ENCODE measurements at places on chromosomes 11 and 22. TPM values are rescaled to one million over a fixed set of nuclear protein-coding genes. Genes with fewer than 3 reads are reported as not detected.

DNA sequence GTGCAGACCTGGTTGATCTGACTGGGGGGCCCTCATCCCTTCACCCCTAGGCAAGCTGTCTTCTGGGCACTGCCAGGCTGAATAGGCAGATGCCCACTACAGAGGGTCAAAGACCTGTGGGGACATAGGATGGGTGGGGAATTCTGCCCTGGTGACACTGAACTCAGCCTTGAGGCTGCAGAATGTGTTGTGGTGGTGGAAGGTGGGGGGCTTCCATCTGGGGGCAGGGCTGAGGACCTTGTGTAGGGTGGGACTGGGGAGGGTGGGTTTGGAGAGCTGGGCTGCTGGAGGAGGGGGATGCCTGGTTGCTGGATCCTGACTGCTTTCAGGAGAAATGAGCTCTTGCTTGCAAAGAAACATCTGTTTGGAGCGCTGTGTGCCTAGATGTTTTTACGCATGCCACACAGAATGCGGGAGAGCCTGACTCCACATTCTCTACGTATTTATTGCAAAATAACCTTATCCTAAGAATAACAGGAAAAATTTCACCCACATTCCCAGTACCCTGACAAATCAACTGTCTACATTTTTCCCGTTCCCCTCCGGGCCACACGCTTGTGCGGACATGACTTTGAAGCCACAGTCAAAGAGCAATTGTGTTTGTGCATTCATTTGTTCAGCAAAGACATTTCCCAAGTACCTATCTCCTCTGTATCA, 18.3 kb downstream of the SMIM38 start:
- DNase-seq = no peak

The PTPRCAP gene
- 1.2 TPM for total RNA-seq

GRCh38 chr11:223026-223789, 12.9 kb downstream of the SIRT3 start:
- DNase-seq = no peak

The RGL4 gene
- not detected for total RNA-seq

The CALCA gene
- not detected for total RNA-seq

The OSBP2 gene
- total RNA-seq = 6.8 TPM

GRCh38 chr11:15870911-15871310, 485.4 kb downstream of the SOX6 start:
- no peak for DNase-seq

DNA sequence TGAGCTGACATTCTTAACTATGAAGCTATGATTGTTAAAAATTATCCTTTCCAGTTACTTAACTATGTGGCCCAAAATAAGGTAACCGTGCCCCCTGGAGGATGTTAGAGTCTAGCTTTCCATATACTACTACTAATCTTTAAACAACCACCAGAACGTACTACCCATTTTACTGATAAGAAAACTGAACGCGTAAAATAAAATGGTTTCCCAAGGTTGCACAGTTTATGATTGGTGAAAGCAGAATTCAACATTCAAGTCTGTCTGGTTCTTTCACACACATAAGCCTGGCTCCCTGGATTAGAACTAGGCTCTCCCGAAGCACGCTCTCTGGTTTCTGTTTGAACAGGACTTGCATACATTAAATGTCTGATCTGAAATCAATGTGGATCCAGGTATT, 437.8 kb upstream of the CCDC90B start:
- DNase-seq = peak; percentile 81

- peak; percentile 11 for DNase-seq
Observed at GRCh38 chr11:40508303-40508702, 951.1 kb downstream of the LRRC4C start.

The CDHR5 gene
- not detected for total RNA-seq

DNA sequence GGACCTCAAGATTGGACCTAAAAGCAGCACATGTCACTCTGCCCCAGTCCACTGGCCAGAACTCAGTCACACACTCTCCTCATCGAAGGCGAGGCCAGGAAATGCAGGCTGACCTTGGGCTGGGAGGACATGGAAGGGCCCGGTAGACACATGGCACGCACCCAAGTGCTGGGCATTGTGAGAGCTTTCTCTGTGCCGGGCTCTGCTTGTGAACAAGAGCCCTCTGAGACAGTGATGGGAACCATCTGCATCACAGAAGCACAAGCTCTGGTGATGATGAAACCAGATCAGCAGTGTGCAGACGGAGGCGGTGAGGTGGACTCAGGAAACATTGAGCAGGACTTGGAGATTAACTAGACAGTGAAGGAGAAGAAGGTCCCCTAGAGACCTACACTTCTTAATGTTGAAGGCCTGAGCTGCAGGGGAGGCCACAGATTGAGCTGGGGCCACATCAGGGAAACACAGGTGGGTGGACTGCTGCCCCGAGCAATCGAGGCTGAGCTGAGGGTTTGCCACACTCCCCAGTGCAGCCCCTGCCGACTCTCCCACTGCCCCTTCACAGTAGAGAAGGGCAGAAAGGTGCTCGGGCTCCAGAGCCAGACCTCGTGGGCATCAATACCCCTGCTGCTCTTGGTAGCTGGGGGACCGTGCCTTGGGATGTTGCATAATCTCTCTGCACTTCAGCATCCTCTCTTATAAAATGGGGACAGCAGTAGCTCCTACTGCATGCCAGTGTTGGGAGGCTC, 1460.5 kb downstream of the TBC1D22A start:
- DNase-seq = no peak

The TEAD1 gene
- total RNA-seq = 131 TPM

DNA sequence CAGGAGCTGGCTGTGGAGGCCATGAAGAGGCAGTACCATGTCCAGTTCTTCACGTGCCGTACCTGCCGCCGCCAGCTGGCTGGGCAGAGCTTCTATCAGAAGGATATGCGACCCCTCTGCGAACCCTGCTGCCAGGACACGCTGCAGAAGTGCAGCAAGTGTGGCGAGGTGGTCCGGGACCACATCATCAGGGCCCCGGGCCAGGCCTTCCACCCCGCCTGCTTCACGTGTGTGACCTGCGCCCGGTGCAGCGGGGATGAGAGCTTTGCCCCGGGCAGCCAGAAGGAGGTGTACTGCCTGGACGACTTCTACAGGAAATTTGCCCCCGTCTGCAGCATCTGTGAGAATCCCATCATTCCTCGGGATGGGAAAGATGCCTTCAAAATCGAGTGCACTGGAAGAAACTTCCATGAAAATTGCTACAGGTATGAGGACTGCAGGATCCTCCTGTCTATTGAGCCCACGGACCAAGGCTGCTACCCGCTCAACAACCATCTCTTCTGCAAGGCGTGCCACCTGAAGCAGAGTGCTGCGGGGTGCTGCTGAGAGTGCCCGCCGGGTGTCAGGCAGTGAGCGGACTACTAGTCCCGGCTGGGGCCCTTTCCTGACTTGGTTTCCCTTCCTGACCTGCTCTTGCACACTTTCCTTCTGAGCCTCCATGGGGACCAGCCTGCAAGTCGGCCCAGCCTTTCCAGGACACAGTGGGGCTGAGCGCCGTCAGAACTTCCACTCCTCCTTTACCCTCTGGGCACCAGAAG, 22.0 kb upstream of the PHF21A start:
- DNase-seq = no peak

DNA sequence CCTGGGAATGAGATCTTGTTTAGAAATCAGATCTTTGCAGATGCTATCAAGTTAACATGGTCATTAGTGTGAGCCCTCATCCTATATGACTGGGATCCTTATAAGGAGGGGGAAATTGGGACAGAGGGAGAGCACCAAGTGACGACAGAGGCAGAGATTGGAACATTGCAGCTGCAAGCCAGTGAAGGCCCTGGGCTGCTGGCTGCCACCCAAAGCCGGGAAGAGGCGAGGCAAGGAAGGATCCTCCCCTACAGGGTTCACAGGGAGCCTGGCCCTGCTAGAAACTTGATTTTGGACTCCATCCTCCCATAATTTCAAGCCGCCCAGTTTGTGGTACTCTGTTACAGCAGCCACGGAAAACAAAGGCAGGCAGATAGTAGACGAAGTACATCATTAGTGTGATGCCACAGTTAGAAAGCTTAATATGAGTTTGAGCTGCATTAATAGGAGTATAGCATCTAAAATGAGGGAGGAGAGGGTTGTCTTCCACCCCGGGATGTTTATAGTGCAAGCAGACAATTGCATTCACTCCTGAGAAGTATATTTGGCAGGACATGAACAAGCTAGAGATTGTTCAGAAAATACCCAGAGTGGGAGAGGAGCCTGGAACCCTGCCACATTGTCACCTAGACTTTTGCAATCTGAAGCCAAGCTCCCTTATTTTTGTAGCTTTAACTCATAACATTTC, 56.8 kb upstream of the CLMP start:
- DNase-seq = peak; percentile 69

The MS4A12 gene
- not detected for total RNA-seq

GRCh38 chr22:42431401-42432019, 693 bp downstream of the NFAM1 start:
- DNase-seq = no peak

The RFPL2 gene
- total RNA-seq = not detected

DNA sequence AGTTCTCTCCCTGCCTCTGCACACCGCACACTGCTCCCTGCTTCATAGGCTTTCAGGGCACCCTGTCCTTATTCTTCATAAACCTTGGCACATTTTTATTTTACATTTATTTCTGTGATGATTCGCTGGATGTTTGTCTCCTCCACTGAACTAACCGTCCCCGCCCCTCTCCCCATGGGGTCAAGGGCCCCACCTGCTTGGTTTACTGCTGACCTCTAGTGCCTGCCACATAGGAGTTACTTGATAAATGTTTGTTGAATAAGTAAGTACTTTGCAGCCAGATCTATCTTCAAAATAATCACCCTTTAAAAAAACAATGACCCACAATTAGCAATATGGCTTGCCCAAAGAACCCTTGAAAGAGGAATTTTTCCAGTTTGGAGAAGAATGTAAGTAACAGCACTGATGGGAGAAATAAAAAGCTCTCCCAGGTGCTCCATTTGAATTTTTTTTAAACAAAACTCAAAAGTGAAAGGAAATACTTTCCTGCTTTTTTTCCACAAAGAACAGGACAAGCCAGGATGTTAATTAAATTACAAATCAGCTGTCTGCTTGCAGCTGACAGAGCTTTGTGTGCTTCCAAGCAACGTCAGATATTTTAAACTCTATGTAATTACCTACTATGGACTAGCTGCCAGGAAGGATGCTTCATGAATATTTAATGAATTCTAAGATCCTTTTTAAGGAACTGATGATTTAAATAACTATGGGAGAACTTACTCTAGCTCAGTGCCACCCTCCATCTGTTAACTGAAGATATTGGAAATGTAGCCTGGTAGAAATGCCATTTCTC, 1083.6 kb downstream of the DLG2 start:
- peak; percentile 51 for DNase-seq

DNA sequence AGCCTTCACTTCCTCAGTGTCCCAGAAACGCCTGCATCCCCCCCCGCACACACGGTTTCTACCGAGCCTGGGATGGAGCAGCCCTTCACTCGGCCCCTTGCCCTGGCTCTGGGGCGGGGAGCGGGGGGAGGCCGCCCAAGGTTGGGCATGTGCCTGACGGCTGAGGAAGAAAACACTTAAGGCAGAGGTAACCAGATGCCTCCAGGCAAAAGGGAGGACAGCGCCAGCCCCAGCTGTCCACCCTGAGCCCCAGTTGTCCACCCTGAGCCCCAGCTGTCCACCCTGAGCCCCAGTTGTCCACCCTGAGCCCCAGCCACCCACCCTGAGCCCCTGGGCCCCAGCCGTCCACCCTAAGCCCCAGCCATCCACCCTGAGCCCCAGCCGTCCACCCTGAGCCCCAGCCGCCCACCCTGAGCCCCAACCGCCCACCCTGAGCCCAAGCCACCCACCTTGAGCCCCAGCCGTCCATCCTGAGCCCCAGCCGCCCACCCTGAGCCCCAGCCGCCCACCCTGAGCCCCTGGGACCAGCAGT, 3.8 kb upstream of the TTLL8 start:
- peak; percentile 24 for DNase-seq

The ADM gene
- total RNA-seq = 51.2 TPM

GRCh38 chr11:699116-699508, 3.5 kb downstream of the TMEM80 start:
- no peak for DNase-seq

DNA sequence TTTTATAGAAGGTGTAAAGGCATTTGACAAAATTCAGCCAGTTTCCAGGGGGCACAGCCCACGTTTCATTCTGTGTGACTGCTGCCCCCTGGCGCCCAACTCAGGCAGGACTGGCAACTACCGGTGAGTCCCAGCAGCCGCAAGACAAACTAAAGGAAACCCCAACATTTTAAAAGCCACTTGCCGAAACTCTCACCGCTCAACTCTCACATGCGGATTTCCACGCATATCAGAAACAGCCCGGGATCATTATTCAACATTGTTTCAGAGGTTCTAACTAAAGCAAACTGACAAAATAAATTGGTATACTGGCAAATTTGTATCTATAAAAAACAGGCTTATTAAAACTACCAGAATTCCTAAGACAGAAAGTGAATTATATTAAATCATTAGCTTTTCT, 48.2 kb downstream of the MORC2 start:
- DNase-seq = peak; percentile 87

The FAM83F gene
- total RNA-seq = 6.3 TPM

GRCh38 chr22:28044546-28045173, 125.6 kb upstream of the PITPNB start:
- no peak for DNase-seq

GRCh38 chr11:57885298-57886050, 123.9 kb downstream of the CTNND1 start:
- peak; percentile 29 for DNase-seq

DNA sequence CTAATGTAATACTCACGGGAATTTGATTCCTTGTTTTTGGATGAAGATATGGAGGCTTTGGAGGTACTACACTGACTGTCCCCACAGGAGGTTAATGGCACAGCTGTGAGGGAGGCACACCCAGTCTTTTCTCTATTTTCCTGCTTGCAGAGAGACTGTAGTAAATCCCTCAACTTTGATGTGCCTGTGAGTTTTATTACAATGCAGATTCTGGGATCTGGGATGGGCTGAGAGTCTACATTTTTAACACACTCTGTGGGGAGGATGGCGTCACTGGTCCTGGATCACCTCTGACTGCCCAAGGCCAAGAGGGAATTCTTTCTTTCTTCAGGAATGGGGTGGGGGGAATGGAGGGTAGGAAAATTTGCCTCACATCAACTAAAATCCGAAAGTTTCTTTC, 80.2 kb upstream of the NTM start:
- no peak for DNase-seq

DNA sequence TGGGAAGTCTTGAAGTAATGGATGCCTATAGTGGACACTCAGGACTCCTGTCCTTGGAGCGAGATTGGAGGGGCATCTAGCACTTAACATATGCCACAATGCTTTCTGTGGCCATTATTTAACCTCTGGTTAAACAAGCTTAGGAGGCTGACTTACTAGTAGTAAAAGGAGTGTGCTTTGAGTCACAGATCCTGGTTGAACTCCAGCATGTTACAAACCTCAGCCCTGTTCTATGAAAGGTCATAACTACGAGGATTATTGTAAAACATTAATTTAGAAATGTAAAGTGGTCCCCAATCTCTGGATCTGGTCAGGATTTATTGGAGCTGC, 1.1 kb upstream of the LBHD1 start:
- no peak for DNase-seq

The APOA5 gene
- not detected for total RNA-seq

Measured in tongue (tissue), 3 donors.